ENCODE measurements at places on chromosomes 3 and 15. TPM values are rescaled to one million over a fixed set of nuclear protein-coding genes. Genes with fewer than 3 reads are reported as not detected.

- DNase-seq = no peak
These were observed 23.8 kb downstream of the TMEM45A start for GRCh38 chr3:100516232-100516631.

GRCh38 chr3:118900737-118901525, 133.7 kb downstream of the IGSF11 start:
- peak; percentile 12 for DNase-seq

The DNAJA4 gene
- 38.8 TPM for total RNA-seq

The FOXB1 gene
- 0.36 TPM for total RNA-seq

The PP2D1 gene
- not detected for total RNA-seq

All from activated CD8-positive, alpha-beta T cell treated with anti-CD3 and anti-CD28 coated beads for 36 hours (primary cell).